ENCODE measurements at places on chromosomes 5 and 9. TPM values are rescaled to one million over a fixed set of nuclear protein-coding genes. Genes with fewer than 3 reads are reported as not detected.

Gene ARSI
- 44.0 TPM for total RNA-seq

Gene BHMT2
- total RNA-seq: not detected

Gene RAB3C
- not detected for total RNA-seq

Gene ANKRD18A
- 12.4 TPM for total RNA-seq

Gene CPLANE1
- total RNA-seq: 4.4 TPM

Gene SHROOM1
- 9.3 TPM for total RNA-seq

Gene TAF11L4
- total RNA-seq: not detected

Gene SH3TC2
- total RNA-seq: 0.29 TPM

Gene PTGER4
- 0.89 TPM for total RNA-seq

Gene DIRAS2
- not detected for total RNA-seq

Gene CCL27
- not detected for total RNA-seq

Gene MARVELD2
- total RNA-seq: 2.6 TPM

Gene SURF6
- 21.9 TPM for total RNA-seq

Gene BTNL3
- not detected for total RNA-seq

Gene C9orf153
- total RNA-seq: not detected

Gene SLC6A18
- total RNA-seq: not detected

Data from A549 treated with DMSO at 1 μM for 4 hours (cell line).